Left kidney (tissue), 8 donors: ENCODE measurements at places on chromosomes 7 and 10. TPM values are rescaled to one million over a fixed set of nuclear protein-coding genes. Genes with fewer than 3 reads are reported as not detected.

The CCDC172 gene
- not detected for polyA plus RNA-seq

The PNLIPRP1 gene
- 0.13 TPM for polyA plus RNA-seq

- no peak for DNase-seq
Observed at GRCh38 chr10:62738916-62739315, 65.6 kb upstream of the ADO start.

DNA sequence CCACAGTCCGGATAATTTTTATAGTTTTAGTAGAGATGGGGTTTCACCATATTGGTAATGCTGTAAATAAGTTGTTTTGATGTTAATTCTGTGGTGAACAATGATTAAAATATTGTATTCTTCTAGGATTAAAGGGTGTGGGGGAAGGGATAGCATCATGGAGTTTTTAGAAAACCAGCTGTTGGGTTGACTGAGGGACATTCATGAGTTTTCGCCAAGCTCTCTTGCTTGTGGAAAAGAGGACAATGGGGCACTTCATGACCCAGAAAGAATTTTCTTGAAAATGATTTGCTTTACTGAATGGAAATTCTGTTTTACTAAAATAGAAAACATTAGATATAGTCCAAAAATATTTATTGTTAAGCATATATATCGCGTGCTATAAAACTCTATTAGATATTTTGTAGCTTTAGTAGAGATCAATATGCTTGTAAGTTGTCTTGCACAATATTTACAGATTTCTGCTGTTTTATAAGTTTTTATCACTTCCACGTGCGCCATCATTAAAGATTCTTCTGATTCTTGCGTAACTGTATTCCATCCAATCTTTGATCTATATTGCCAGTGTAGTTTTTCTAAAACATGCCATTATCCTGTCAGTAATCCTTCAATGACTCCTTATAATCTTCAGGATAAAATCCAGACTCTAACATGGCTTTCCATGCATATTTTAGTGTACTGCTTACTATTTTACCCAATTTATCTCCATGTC, 41.8 kb downstream of the LCOR start:
- DNase-seq, result no peak

GRCh38 chr10:132697578-132698200, 88.3 kb downstream of the NKX6-2 start:
- DNase-seq, result no peak

- DNase-seq, result no peak
Observed at GRCh38 chr7:2287745-2288144, 26.5 kb downstream of the SNX8 start.

- no peak for DNase-seq
Observed at GRCh38 chr10:32271617-32272016, 75.3 kb downstream of the EPC1 start.
